HepG2 (cell line): ENCODE measurements at places on chromosomes 3 and 15. TPM values are rescaled to one million over a fixed set of nuclear protein-coding genes. Genes with fewer than 3 reads are reported as not detected.

Gene PLA2G4F
- not detected in 2 replicates for total RNA-seq

Gene PIK3CB
- 6.6 and 18.6 TPM in 2 replicates for total RNA-seq

Gene DAZL
- total RNA-seq, result not detected in 2 replicates

Gene NIPA2
- total RNA-seq, result 56.2 and 57.9 TPM in 2 replicates

Gene SLC28A2
- total RNA-seq, result 0.08 and 0.11 TPM in 2 replicates

Gene P2RY1
- total RNA-seq, result not detected in 2 replicates

Gene TMEM266
- total RNA-seq, result 0.04 and 0.07 TPM in 2 replicates

Gene MKRN3
- 4.6 and 5.2 TPM in 2 replicates for total RNA-seq

Gene DCP1A
- 14.2 and 20.7 TPM in 2 replicates for total RNA-seq

Gene NMB
- 15.5 and 25.4 TPM in 2 replicates for total RNA-seq

Gene STRIT1
- total RNA-seq, result not detected in 2 replicates

Gene KIF7
- total RNA-seq, result 4.4 and 6.2 TPM in 2 replicates

Gene CAMP
- not detected in 2 replicates for total RNA-seq

Gene PP2D1
- total RNA-seq, result not detected in 2 replicates
